Activated CD4-positive, alpha-beta T cell treated with anti-CD3 and anti-CD28 coated beads for 1 hour (primary cell): ENCODE measurements at places on chromosomes 5 and 9.
A peak's percentile ranks its signal among the peaks of the same experiment; 100 is the strongest.

DNA sequence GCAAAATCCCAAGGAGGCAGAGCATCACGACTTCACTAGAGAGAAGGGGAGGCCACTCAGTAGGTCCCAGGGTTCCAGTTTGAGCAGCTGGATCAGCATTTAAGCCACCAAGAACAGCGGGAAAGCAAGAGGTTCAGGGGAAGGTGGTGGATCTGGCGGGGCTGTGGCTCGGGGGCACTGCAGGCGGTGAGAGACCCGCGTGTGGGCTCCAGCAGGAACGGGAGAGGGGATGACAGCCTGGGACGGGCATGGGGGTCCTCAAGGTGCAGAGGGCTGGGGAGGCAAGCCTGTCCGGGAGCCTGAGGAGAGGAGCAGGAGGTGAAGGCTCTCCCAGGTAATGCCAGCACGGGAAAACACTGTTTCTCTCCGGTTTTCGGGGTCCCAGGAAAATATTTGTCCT is 123.6 kb downstream of the IRX2 start:
- DNase-seq, result no peak

DNA sequence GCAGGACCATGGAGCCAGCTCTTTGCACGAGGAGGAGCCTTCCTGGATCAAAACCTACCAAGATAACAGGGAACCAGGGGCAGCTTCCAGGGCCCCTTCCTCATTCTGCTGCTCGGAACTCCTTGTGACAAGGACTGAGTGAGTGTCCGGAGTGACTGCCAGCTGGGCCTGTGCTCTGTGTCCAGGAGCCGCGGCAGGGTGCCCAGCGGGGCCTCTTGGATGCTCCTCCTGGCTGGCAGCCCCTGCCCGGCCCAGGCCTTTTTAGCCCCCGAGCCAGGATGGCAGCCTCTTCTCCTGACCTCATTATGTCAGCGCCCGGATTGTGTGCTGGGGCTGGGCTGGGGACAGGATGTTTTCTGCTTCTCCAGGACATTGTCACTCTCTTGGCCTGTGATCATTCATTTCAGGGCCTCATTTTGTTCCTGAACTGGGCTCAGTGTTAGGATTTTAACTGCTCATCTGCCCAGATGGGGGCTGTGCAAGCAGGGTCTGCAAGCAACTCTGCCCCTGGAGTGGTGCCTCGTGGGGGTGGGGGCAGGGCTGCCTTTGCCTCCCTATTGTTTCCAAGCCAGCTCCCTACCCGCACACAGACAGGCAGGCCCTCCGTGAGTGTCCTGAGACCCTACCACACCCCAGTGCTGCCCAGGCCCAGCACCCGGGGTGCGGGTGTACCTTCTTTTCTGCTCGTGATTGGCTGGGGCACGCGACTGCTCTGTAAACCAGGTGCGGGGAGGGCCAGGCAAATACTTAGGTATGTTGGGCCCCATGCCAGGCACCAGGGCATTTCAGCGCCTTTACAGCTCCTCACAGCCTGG is 161.6 kb downstream of the COL23A1 start:
- no peak for DNase-seq

- no peak for DNase-seq
Measured at GRCh38 chr9:126516936-126517832, 96.5 kb upstream of the LMX1B start.

- DNase-seq, result peak; percentile 22
Measured at GRCh38 chr5:151085517-151086041, 4.7 kb upstream of the TNIP1 start.

DNA sequence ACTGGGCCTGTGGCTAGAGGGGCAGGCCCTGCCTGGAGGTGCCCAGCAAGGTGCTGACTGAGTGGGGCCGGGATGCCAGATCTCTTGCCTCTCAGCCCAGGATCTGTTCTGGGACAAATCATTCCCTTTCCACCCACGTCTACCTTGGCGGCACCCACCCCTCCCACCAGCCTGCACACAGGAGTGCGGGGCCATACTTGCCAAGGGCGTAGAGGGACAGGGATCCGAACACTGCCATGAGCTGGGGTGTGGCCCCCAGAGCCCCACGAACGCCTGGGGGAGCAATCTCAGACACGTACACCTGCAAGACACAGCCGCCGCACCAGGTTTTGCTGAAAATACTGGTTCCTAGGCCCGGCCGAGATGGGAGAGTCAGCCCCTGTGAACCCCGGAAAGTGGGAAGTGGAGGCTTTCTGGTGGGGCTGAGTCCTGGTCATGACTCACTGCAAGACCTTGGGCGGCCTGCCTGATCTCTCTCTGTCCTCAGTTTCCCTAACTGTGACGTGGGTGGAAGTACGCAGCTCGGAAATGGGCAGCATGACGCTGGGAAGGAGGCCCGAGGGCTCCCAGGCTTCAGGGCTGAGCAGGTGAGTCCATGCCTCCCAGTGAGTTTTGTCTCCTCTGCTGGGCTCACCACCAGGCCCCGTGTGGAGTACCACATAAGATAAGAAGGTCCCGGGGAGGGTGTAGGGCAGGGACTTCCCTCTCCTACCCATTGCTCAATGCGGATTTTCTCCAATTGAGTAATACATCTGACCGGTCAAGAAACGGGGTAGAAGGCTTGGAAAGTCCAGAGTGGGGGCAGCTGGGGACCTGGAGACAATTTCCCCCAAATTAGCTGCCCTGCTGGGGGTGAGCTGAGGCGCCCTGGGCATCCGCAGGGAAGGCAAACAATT is 2.6 kb downstream of the SLC2A6 start:
- no peak for DNase-seq

- DNase-seq, result no peak
Measured at GRCh38 chr5:118552146-118552545, 436.2 kb downstream of the DTWD2 start.
